Fibroblast of skin of back (primary cell): ENCODE measurements at places on chromosomes 4 and X.
A peak's percentile ranks its signal among the peaks of the same experiment; 100 is the strongest.

DNA sequence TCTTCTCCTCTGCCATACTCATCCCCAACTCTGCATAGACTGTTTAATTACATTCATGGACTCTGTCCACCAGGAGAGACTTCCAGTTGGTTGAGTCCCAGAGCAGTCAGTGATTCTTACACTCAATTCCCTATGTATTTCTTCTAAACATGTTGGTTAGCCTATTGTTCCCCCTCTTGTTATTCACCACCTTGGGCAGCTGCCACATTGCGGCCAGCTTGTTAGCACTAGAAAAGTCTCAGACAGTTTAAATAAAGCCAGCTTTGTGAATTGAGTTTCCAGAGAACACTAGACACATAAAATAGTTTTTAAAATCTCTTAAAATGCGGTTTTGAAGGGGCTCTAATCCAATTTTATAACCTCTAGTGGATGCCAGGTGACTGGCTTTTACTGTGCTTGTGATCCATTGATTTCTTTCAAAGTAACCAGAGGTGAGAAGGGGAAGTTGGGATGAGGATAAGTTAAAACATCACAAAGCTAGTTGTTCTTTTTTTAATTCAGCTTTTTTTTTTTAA lies 827.7 kb downstream of the FSTL5 start:
- no peak for DNase-seq

- no peak for DNase-seq
Observed at GRCh38 chr4:12458621-12459020, 1025.5 kb downstream of the RAB28 start.

DNA sequence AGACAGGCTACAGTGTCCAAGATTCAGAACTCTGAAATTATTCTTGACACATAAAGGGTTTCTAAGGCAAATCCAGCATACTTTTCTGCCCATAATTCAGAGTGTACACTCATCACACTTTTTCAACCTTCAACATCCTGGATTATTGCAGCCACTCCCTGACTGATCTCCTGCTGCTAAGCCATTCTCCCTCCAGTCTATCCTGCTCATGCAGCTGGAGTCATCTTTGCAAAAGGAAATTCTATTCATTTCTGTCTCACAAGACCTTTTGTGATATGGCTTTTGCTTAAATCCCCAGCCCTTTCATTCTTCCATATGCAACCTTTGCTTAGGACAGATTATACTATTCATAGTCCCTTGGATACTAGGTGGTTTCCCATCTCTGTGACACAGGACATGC lies 236.1 kb upstream of the LDB2 start:
- peak; percentile 28 for DNase-seq

- no peak for DNase-seq
Observed at GRCh38 chrX:136205882-136206380, 45.3 kb downstream of the MAP7D3 start.

GRCh38 chr4:79603681-79604080 lies 195.7 kb upstream of the GK2 start:
- DNase-seq, result no peak
